ENCODE measurements at places on chromosomes 2 and 18.

- H3K27me3 ChIP-seq, result no peaks in the 10 kb centered on the region
- H3K27ac ChIP-seq, result no peak overlapping the region
- H3K4me1 ChIP-seq, result no peaks in the 10 kb centered on the region
- no peak overlapping the region for H3K4me3 ChIP-seq
Observed at GRCh38 chr2:3217646-3218045, 160.0 kb downstream of the EIPR1 start.

DNA sequence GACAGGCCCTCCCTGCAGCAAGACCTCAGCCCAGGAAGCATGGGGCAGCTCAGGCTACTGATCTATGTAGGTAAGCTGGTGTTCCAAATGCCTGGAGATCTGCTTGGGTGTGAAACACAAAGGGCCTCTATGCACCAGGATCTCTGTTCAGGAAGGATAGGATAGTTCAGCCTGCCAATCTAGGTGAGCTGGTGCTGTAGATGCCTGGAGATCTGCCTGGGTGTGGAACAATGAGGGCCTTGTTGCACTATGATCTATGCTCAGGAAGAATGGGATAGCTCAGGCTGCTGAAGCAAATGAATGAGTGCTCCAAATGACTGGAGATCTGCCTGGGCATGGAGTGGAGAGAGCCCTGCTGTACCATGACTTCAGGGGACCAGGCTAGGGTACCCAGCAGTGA is 48.9 kb upstream of the MYL1 start:
- no peak for DNase-seq
- no peak overlapping the region for H3K4me3 ChIP-seq
- H3K27me3 ChIP-seq, result no peaks in the 10 kb centered on the region
- no peak overlapping the region for H3K27ac ChIP-seq
- no peaks in the 10 kb centered on the region for H3K4me1 ChIP-seq

DNA sequence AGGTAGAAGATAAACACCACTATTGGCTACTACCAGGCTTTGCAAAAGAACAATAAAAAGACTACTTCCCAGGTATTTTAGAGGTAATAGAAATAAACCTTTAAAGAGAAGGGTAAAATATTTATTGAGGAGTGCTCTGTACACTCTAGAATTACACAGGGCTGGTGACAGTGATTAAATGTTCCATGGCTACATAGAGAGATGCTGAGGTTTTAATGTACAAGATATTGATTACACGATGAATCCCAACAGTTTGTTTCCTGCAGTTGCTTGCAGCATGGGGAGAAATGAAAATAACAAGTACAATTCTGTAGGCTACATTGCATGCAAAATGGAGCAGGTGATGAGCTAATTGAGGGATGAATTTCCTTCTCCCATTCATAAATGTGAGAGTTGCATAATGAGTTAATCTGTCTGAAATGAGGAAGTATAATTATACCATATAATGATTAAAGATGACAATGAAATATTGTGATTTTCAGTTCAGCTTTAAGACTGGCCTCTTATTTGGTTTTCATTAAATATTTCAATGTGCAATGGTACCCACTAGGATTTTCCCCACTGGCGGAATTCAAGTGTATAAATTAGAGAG is 266.1 kb downstream of the SOCS6 start:
- H3K27me3 ChIP-seq, result no peaks in the 10 kb centered on the region
- H3K27ac ChIP-seq, result no peak overlapping the region
- DNase-seq, result no peak
- H3K36me3 ChIP-seq, result no peaks in the 10 kb centered on the region
- H3K4me1 ChIP-seq, result no peaks in the 10 kb centered on the region
- no peak overlapping the region for H3K4me3 ChIP-seq

- no peaks in the 10 kb centered on the region for H3K36me3 ChIP-seq
- peaks cover 17% of the 10 kb centered on the region for H3K4me1 ChIP-seq
- no peak overlapping the region for H3K27ac ChIP-seq
- peak; percentile 43 for DNase-seq
Observed at GRCh38 chr2:218290316-218291261, 1.7 kb downstream of the TMBIM1 start.

DNA sequence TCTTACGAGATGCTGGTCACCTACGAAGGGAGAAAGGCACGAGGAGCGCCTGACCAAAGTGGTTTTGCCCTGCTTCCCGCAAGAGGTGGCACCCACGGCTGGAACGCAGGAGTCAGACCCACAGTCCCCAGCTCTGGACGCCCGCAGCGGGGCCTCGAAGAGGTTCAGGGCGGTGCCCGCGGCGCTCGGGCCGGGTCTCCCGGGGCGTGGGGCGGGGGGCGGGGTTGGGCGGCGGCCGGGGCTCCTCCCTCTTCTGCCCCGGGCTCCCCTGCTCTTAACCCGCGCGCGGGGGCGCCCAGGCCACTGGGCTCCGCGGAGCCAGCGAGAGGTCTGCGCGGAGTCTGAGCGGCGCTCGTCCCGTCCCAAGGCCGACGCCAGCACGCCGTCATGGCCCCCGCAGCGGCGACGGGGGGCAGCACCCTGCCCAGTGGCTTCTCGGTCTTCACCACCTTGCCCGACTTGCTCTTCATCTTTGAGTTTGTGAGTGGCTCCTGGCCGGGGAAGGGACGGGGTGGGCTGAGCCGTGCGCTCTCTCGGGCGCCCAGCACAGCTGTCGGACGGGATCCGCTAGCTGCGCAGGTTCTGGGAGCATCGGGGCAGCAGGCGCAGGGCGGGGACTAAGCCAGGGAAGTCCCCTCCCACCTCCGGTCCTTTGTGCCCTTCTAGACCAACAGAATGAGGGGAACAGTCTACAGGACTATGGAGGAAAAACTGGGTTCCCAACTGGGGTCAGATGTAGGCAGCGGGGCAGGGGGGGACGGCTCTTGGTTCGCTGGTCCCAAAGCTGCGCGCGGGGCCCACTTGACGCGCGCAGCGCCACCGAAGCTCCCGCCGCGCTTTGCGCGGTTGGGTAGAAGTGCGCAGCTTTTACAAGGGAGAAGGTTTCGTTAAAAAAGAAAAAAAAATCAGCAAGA is at the start of gene MAL:
MAL (plus strand) TSS at position 303 of the 914 bp plus-strand sequence; CDS start at position 388, 85 bp downstream.
- H3K27ac ChIP-seq, result peak within 1 kb of the TSS; percentile 80
- H3K4me1 ChIP-seq, result peaks cover 72% of the 10 kb centered on the region
- H3K27me3 ChIP-seq, result peaks cover 44% of the 10 kb centered on the region
- peak within 1 kb of the TSS; percentile 36 for H3K4me3 ChIP-seq
- DNase-seq, result peak; percentile 82

DNA sequence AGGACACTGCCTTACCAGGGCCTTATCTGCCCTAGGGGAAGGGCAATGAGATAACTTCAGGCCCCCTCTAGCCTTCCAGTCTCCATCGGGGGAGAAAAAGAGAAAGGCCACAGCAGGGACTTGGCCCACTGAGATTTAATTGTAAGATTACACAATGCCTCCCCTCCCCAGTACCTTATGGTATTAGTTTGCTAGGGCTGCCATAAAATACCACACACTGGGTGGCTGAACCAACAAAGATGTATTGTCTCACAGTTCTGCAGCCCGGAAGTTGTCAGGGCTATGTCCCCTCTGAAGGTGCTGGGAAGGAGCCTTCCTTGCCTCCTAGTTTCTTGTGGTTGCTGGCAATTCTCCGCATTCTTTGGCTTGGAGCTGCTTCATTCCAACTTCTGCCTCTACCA is 34.8 kb upstream of the SPATA3 start:
- no peaks in the 10 kb centered on the region for H3K36me3 ChIP-seq
- H3K4me3 ChIP-seq, result no peak overlapping the region
- H3K27me3 ChIP-seq, result peaks cover 24% of the 10 kb centered on the region
- no peaks in the 10 kb centered on the region for H3K4me1 ChIP-seq
- no peak overlapping the region for H3K27ac ChIP-seq

DNA sequence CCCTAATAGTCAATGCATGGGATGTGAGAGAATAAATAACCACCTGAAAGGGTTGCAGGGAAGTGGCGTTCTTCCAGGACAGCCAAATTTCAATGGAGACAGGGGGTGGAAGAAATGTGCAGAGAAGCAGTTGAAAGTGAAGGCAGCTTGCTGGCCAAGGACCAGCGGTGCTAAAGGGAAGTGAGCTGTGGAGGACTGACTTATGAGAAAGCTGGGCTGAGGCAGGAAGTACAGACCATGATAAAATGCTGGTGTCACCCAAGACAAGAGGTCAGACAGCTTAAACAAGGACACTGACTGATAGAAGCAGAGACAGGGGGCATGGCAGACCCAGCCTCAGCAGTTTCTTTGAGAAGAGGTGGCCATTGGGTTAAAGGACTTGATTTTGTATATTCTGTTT is 106.7 kb downstream of the DTNB start:
- H3K27ac ChIP-seq, result no peak overlapping the region
- H3K4me1 ChIP-seq, result no peaks in the 10 kb centered on the region
- H3K4me3 ChIP-seq, result no peak overlapping the region
- DNase-seq, result no peak
- no peaks in the 10 kb centered on the region for H3K36me3 ChIP-seq

GRCh38 chr2:102179788-102180686 is 6.8 kb upstream of the IL1RL2 start:
- no peak overlapping the region for H3K27ac ChIP-seq
- no peak overlapping the region for H3K4me3 ChIP-seq
- no peaks in the 10 kb centered on the region for H3K36me3 ChIP-seq
- H3K27me3 ChIP-seq, result peaks cover 13% of the 10 kb centered on the region
- H3K4me1 ChIP-seq, result no peaks in the 10 kb centered on the region

DNA sequence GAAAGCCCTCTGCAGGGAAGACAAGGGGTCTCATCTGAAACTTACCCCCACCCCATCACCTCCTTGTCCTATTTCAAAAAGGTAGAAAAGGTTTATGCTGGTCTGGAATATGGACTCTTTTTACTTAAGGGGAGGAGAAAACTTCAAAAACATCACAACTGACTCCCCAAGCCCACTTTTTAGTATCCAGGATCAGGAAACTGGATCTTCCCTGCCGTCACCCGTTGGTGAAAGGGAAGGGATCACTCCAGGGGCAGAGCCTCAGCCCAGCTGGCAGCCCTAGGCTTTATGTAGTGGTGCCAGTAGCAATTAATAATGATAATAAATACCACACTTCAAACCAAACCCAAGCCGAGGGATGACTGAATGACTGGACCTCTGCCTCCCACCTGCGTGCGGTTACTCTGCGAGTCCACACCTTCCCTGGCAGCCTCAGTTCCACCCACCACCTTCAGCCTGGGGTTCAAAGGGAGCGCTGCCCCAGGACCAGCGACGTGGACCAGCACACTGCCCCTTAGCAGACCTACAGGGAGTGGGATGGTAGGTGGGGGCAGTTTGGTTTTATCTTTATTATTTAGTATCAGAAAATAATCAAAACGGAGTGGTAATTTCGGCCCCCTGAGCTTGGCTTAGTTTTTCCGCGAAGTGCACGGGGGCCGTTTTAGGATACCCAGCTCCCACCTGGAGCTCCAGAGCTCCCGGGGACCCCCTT is 4.9 kb upstream of the GATA6 start:
- no peak for DNase-seq
- no peak overlapping the region for H3K4me3 ChIP-seq
- H3K4me1 ChIP-seq, result no peaks in the 10 kb centered on the region
- H3K27me3 ChIP-seq, result peaks cover 9% of the 10 kb centered on the region
- H3K27ac ChIP-seq, result no peak overlapping the region

DNA sequence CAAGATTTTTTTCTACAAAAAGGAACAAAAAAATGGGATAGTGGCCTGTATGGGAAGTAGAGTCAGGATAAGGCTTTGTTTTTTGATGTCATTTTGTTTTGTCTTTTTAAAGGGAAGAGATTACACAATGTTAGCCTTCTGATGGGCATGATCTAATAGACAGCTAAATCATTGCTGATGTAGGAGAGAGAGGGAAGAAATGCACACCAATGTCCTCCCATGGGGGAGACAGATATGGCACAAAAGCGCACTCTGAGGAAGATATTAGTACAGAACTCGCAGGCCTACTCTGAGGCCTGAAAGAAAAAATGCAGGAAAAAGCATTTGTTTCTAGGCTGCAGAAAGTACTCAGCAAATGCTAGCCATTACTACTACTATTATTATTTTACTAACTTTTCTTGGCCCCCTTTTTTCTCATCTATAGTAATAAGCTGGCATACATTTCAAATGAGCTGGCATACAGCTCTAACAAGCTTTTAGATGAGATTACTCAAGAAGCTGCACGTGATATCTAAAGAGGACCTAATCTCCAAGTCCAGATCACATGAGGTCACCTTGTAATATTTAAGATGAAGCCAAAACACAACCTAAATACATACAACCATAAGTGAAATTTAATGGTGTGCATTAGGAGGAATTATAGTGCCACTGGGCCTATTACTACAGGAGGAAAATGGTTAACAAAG is 269.4 kb upstream of the TANK start:
- DNase-seq, result no peak
- H3K27me3 ChIP-seq, result no peaks in the 10 kb centered on the region
- no peaks in the 10 kb centered on the region for H3K4me1 ChIP-seq
- no peak overlapping the region for H3K27ac ChIP-seq
- no peaks in the 10 kb centered on the region for H3K36me3 ChIP-seq
